ENCODE measurements at places on chromosomes 1 and 21.

DNA sequence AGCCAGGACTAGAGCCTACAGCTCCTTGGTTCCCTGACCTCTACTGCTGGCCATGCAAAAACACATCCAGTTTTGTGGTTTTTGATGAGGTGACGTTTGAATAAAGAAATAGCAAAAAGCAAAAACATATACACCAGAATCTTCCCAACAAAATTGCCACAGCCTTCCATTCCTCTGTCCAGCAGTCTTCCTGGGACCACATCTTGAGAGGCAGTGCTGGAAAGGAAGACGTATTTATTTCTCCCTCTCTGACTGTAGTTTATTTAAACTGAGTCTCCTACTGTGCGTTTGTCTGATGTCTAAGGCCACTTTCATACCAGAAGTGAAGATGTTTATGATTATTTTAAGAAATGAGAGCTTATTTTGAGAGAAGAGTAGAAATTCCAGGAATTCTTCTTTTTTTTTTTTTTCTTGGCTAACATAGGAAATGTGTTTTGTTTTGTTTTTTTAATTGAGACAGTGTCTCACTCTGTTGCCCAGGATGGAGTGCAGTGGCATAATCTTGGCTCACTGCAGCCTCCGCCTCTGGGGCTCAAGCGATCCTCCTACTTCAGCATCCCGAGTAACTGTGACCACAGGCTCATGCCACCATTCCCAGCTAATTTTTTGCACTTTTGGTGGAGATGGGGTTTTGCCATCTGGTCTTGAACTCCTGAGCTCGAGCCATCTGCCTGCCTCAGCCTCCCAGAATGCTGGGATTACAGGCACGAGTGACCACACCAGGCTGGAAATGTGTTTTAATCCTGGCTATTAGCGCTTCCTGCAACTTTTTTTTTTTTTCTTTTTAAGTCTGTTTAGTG, 118.5 kb downstream of the ITSN1 start:
- DNase-seq: no peak

GRCh38 chr1:244405856-244406255, 45.9 kb downstream of the ADSS2 start:
- no peak for DNase-seq

- DNase-seq: no peak
These were observed 26.7 kb downstream of the MIS18A start for GRCh38 chr21:32252136-32252535.

GRCh38 chr1:34286511-34286910, 109.8 kb downstream of the C1orf94 start:
- DNase-seq: no peak

DNA sequence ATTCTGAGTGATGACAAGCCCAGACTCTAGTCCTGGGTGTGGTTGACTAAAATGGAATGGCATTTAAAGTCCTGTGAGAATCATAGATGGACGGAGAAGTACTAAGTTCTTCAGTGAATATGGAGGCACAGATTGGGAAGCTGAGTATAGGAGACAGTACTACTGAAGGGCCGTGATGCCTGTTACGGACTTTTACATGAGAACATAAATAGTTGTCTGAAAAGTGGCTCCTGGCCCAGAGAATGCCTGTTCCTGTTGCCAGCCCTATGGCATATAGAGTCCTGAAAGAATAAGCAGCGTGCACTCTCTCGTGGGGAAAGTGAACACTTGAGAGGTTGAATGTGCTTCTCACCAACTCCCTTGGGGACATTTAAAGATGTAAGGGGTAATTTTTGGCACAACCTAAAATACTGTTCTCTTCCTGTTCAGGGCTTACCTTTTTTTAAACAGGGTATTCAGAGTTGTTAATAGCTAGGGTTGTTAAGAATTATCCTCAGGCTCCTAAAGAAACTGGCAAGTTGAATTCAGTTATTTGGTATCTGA, 20.4 kb downstream of the CCT8 start:
- no peak for DNase-seq
